Stimulated activated CD8-positive, alpha-beta memory T cell treated with anti-CD3 and anti-CD28 coated beads, Interleukin-7, amount 100 ng/mL, for 1 hour (primary cell): ENCODE measurements at places on chromosomes 1 and 21.

GRCh38 chr1:31390071-31390470, 17.2 kb upstream of the FABP3 start:
- no peak for DNase-seq

- no peak for DNase-seq
These were observed 21.7 kb upstream of the DENND1B start for GRCh38 chr1:197797010-197797409.

GRCh38 chr1:35386959-35387358, 118.5 kb downstream of the ZMYM4 start:
- DNase-seq: no peak

- DNase-seq: no peak
These were observed 28.8 kb upstream of the DIPK1A start for GRCh38 chr1:92989936-92990583.

GRCh38 chr1:211420845-211421454, 71.0 kb downstream of the RD3 start:
- no peak for DNase-seq

GRCh38 chr1:248243204-248243603, 12.0 kb downstream of the OR2M4 start:
- DNase-seq: no peak

DNA sequence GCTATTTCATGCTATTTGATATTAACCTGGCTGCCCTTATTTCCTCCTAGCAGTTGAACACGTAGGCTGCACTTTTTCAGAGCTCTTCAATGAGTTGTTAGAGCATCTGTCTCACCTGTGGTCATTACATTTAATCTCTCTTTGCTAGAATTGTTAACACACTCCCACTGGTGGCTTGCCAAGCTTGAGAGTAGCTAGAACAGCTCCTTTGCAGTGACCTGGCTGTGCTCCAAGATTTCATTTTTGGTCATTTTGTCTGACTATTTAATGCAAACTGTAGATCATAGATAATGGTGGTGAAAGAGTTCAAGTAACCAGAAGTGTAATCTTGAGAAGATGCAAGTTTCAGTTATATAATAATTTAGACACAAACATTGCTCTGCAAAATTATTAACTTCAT, 105.6 kb downstream of the LRRC7 start:
- DNase-seq: no peak

DNA sequence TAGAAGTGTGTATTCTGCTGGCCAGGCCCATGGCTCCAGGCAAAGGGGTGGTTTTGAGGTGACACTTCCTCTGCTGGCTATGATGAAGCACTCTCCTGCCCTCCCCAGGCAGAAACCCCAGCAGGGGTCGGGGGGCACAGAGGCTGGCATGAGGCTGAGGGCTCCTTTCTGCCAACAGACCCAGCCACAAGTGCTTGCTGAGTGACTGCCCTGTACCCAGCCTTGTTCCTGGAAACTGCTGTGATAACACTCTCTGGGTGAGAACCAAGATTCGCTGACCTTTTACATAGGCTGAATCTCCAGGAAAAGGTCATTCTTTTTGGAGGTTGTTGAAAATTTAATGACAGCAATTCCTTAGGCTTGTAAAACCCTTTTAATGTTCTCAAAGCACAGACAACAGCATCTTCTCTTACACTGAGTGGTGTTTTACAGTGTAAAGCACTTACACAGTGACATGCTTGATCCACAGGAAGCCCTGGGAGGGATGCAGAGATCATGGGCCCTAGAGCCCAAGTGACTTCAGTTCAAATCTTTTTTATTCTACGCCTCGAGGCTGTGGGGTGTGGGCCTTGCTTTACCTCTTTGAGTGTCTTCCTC, 155.5 kb upstream of the FGGY start:
- DNase-seq: no peak

DNA sequence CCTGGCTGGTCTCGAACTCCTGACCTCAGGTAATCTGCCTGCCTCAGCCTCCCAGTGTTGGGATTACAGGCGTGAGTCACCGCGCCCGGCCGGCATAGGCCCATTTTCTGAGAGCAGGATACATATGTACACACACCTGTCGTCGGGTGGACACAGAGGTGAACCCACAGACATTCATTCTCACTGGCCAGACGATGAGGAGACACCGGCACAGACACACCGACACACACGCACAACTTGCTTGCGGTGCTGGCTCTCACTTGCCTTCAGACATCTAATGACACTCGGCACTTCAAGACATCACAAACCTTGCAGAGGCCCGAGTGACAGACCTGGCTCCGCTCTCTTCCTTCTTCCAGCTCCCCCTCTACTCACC, 579 bp downstream of the PTCH2 start:
- DNase-seq: no peak

DNA sequence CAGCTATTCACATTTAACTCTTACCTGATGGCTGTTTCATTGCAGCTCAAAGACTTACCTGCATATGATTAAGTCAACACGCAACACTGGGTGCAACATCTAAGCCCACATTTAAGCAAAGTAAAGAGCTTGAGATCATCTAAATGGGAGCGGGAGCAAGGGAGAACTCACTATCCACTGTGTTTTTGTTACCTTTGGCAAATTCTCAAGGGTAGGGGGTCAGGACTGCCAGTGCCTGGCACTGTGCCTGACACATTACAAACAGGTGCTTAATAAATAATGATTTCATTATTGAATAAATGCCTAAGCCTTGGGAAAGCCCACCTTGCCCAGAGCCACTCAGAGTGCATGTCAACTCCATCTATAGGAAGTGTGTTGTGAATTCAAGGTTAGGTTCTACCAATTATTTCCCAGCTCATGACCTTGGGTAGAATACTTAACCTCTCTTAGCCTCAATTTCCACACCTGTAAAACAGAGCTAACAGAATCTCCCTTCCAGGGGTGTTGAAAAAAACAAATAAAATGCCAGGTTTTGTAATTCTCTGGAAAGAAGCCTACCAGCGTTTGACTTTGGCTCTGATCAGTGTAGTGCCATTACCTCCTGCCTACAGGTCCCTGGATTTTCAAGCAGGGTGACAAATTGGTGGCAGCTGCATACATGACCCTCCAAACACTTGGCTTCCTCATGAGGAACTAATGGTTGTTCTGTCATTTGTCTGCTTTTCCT, 109.7 kb downstream of the TGFBR3 start:
- no peak for DNase-seq
